ENCODE measurements at places on chromosomes 7 and 10.

GRCh38 chr7:116593359-116594075 lies 68.7 kb downstream of the CAV1 start:
- no peak for DNase-seq

DNA sequence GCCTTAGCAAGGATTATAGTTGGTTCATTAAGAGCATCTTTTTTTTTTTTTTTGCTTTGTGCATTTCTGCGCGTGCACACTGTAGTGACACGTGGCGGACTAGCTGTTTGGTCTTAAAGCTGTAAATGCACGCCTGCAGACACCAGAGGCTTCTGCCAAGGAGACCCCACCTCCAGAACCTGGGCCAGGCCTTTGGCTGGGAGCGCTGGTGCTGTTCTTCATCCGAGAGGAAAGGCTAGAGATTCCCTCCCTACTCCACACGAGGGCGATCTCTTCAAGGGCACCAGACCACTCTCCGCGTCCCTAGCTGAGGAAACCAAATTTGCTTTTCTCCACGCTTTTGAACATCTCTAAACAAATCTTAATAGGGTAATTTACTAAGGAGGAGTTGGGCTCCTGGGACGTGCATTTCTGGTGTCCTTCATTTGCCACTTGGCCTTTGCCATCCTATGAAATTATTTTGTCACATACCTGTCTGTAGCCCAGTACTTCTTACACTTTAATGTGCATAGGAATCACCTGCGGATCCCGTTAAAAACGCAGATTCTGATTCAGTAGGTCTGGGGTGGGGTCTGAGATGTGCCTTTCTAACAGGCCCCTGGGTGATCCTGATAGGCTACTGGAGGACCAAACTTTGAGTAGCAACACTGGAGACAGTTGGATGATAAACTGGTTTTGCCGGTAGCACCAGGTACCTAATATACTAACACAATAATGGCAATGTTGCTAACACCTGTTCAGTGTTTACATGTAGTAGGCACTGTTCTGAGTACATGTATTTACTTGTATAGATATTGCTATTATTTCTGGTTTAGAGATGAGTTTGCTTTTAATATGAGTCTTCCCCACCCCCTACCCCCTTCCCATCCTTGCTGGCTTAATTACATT lies 1.3 kb upstream of the SLC26A5 start:
- peak; percentile 7 for DNase-seq

DNA sequence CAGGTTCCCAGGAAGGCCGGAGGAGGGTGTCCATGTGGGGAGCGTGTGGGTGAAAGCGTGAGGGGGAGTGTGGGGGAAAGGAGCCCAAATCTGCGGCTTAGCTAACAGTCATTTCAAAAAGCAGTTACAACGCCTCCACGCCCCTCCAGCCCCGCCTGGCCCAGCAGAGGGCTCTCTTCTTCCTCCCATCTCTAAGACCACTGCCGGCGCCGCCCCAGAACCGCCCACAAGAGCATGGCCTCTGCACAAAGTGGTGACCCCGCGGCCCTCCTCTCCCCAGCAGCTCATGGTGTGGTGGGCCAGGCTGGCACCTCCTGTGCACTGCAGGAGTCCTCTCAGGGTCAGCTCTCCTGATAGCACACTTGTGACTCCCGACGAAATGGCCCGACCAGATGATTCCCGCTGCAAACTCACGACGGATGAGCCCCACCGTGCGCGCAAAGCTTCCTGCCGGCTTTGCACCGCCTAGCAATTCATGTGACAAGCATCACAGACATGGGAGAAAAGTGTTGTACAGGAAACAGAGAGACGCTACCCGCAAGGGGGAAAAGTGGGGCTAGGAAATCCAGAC lies 12.4 kb upstream of the HUS1 start:
- DNase-seq, result peak; percentile 39

DNA sequence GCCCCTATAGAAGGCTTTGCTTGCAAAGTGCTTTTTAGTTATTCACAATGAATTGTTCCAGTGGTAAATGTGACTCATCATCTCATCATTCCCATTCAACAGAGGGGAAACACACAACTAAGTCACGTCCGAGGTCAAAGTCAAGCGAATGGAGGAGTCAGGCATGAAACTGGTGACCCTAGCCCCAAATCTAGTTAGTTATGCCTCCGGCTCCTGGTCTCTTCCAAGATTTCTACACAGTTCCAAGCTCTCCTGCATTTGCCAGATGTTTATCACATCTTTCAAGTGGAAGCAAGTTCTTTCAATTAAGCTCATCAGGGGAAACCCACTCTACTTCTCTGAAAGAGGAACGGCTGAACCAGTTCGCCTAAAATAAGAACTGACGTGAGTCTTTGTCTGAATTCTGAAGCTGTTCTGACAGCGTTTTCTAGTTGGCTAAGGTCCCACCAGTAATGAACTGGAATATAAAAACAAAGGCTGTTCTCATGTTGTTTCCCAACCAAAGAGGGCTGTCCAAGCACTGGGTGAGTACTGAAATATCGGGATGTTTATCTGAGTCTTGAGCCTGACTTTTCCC lies 140.9 kb upstream of the NRBF2 start:
- DNase-seq, result no peak

GRCh38 chr7:38052786-38053185 lies 125.3 kb upstream of the STARD3NL start:
- DNase-seq, result no peak

GRCh38 chr10:71112138-71112785 lies 100.1 kb upstream of the UNC5B start:
- DNase-seq, result no peak

- peak; percentile 37 for DNase-seq
Measured at GRCh38 chr10:100878291-100878910, 34.4 kb upstream of the SLF2 start.

DNA sequence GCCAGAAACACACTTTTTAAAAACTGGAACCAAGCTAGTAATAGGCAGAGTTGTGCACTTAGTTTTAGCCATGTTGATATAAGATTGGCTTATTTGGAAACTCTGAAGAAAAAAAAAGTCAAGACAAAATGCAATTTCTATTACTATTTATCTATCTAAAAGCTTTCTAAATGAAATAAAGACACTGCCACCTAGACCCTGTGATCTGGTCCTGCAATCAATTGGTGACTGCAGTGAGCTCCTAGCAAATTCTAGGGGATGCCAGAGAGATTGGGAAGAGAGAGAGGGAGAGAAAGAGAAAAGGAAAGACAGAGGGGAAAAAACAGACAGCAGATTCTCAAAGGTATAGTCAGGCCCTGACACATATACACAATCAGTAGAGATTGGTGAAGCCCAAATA lies 25.3 kb downstream of the SORCS1 start:
- no peak for DNase-seq

- DNase-seq, result no peak
Measured at GRCh38 chr10:11678074-11678793, 63.9 kb upstream of the ECHDC3 start.

DNA sequence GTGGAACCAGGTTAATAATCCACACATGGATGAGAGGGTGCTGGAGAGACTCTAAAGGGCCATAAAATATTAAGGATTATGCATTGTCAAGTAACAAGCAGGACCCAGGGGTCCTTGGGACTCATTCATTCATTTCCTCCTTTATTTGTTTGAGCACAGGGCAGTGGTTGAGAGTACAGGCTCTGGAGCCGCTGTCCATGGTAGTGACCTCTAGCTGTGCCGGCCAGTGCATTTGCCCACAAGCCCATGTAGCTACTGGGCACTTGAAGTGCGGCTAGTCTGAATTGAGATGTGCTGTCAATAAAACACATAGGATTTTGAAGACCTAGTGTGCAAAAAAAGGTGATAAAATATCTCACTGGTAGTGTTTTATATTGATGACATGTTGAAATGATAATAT lies 137.6 kb downstream of the C10orf105 start:
- DNase-seq, result no peak

DNA sequence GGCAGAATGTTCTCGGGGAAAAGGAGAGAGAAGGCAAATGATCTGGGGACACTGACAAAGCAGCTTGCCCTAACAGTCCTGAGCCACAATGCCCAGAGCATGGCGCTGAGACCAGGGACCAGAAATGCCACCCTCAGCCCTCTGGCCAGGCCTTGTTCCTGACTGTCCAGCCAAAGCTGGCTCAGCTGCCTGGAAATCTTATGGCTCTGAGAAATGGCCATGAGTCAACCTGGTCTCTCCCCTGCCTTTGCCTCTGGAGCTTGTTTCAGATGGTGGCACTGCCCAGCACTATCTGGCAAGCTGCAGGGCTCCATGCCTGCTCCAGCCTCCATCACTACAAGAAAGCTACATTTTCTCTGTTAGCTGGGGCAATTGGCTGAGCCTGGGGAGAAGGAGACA lies 90.5 kb upstream of the PLXNA4 start:
- no peak for DNase-seq

- DNase-seq, result no peak
Measured at GRCh38 chr7:148697256-148698006, 1.3 kb upstream of the CUL1 start.

GRCh38 chr7:83614112-83614511 lies 34.8 kb downstream of the SEMA3E start:
- no peak for DNase-seq

DNA sequence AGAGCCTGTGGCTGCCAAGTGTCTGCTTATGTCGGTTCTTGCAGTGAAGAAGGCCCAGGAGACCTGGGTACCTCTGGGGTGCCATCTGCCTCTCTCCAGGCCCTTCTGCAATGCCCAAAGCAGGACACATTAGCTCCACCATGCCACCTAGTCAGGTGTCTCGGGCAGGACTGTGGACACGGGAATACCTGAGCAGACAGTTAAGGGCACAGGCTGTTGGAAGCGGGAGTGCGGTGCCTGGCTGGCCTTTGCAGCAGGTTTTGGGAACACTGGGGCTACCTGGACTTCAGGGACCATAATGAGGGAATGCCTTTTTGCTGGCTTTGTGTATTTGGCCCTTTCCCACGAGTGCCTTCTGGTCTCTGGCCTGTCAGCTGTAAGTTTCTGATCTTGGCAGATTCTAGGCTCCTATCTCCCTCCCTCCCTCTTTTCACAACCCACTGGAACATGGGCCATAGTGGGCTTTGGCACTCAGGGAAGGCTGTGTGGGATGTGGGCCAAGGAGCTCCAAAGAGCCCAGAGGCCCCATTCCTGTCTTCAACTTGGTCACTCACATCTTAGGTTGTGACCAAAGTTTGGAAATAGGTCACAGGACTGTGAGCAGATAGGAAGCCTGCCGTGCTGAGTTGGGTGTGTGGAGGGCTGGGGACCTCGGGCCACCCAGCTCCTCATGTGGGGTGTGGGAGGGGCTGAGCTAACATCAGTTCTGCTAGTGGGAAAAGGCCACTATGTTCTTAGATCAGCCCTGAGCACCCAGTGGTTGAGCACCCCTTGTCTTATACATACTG lies 41.5 kb upstream of the CXCL12 start:
- no peak for DNase-seq

GRCh38 chr10:9294865-9295264 lies 1240.4 kb downstream of the GATA3 start:
- no peak for DNase-seq

DNA sequence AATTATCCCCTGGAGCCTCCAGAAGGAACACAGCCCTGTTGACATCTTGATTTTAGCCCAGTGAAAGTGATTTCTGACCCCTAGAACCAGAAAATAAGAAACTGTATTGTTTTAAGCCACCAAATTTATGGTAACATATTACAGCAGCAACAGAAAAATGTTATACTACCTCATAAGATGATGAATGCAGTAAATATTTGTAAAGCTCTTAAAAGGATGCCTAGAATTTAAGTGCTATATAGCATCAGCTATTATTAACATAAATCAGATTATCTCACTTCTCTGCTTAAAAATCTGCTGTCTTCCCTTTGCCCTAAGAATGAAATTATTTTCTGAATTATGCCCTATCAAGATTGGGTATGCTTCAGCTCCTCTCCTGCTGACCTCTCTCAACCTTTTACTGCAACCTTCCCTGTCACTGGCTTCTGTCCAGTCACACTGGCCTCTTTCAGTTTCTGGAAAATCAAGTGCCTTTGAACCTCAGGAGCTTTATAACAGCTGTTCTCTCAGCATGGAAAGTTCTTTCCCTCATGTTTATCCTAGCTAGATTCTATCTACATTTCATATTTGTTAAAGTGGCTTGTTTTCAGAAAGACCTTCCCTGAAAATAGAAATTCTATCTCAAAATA lies 78.9 kb downstream of the GPR37 start:
- no peak for DNase-seq

- DNase-seq, result no peak
Measured at GRCh38 chr10:124414076-124414475, 4.6 kb downstream of the OAT start.

- DNase-seq, result no peak
Measured at GRCh38 chr7:134029743-134030142, 97.4 kb upstream of the LRGUK start.

- no peak for DNase-seq
Measured at GRCh38 chr7:76220185-76221057, 18.7 kb downstream of the SRRM3 start.

GRCh38 chr7:128036226-128036940 lies 5.1 kb upstream of the LRRC4 start:
- DNase-seq, result no peak

DNA sequence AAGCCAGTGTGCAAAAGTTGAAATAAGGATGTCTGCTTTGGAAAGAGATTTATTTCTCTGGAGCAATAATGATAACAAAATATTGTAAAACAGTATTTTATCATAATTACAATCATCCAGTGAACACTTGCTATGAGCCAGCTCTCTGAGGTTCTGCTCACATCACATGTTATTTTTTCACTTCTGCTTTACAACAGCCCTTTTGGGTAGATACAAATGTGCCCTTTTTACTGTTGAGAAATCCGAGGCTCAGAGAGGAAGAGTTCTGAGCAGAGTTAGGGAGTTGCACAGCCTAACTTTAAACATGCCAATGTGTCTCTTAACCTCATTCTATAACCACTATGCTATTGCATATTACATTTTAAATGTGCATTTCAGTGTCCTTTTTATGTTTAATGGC lies 232.6 kb upstream of the CDC14C start:
- DNase-seq, result no peak

DNA sequence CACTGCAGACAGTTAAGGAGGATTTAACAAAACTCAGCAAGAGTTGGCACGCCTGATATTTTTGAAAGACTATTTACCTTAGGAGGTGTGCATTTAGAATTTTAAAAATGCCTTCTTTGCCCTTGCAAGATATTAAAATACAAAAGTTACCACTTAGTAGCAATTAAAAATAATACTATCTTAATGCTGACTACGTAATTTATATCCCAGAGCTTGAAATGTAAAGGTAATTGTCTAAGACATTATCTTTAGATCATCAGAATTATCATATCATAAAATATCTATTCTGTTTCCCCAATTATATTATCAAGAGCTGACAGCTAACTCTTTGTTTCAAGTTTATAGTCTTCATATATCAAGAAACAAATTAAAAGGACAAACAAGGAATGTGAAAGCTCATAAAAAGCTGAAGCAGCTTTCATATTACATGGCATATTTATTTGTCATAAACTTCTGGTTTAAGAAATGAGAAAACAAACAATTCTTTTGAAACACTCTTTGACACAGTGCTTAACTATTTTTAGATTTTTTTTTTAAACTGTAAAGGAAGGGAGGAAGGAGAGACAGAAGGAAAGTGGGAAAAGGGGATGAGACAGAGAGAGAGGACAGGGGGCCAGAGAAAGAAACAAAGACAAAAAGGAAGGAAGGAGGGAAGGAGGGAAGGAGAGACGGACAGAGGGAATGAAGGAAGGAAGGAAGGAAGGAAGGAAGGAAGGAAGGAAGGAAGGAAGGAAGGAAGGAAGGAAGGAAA lies 73.5 kb downstream of the RTKN2 start:
- no peak for DNase-seq
